ENCODE measurements at places on chromosomes 5 and 9. TPM values are rescaled to one million over a fixed set of nuclear protein-coding genes. Genes with fewer than 3 reads are reported as not detected.

DNA sequence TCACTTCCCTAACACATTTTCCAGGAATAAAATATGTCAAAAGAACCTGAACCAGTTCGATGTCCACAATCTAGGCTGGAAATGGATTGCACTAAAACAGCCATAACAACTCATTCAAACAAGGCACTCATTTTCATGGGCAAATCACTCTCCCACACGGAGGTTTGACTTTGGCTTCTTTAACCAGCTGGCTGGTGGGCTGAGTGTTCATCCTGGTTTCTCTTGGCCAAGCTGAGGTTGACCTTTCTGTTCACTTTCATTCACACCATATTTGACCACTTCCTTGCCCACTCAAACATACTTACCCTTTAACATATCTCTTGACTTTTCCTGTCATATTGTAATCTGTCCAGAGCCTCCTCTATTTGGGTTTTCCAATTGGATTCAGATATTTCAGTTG, 5.4 kb downstream of the IL7R start:
- no peak for DNase-seq

DNA sequence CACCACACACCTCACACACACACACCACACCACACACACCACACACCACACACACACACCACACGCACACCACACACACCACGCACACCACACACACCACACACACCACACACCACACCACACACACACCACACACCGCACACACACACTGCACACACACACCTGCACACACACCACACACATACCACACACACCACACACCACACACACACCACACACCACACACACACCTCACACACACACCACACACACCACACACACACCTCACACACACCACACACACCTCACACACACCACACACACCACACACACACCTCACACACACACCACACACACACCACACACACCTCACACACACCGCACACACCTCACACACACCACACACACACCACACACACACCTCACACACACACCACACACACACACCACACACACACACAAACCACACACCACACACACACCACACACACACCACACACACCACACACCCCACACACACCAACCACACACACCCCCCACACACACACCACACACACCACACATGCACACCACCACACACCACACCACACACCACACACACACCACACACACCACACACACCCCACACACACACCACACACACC, 73.7 kb downstream of the ARHGEF37 start:
- no peak for DNase-seq

DNA sequence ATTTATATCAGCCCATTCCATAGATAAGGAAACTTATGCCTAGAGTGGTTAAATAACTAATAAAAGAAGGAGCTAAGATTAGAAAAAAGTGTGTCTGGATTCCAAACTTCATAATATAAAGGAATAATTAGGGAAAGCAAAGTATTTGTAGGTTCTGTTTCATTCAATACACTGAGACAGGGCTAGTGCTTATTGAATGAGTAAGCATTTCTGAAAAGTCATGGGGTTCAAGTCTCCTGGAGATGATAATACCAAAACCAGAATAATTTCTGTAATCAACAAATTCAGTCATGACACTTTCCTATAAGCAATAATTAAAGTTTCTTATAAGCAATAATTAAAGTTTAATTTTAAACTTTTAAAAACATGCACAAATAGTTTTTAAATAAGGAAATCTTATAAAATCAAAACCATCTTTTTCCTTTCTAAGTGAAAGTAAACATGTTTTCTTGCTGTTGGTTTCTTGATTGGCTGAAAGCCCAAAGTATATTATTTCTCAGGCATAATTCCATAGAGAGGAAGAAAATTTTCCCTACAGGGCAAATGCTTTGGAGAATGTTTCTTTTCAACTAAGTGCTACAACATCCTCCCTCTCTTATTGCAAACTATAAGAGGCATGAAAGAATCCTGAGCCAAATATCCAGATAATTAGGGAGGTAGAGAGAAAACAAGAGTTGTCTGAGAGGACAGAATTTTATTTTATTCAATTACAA, 510.2 kb downstream of the PRELID2 start:
- DNase-seq, result no peak

GRCh38 chr5:72531496-72532190, 24.4 kb upstream of the ZNF366 start:
- no peak for DNase-seq

GRCh38 chr5:124461941-124462340, 284.5 kb downstream of the ZNF608 start:
- DNase-seq, result no peak

DNA sequence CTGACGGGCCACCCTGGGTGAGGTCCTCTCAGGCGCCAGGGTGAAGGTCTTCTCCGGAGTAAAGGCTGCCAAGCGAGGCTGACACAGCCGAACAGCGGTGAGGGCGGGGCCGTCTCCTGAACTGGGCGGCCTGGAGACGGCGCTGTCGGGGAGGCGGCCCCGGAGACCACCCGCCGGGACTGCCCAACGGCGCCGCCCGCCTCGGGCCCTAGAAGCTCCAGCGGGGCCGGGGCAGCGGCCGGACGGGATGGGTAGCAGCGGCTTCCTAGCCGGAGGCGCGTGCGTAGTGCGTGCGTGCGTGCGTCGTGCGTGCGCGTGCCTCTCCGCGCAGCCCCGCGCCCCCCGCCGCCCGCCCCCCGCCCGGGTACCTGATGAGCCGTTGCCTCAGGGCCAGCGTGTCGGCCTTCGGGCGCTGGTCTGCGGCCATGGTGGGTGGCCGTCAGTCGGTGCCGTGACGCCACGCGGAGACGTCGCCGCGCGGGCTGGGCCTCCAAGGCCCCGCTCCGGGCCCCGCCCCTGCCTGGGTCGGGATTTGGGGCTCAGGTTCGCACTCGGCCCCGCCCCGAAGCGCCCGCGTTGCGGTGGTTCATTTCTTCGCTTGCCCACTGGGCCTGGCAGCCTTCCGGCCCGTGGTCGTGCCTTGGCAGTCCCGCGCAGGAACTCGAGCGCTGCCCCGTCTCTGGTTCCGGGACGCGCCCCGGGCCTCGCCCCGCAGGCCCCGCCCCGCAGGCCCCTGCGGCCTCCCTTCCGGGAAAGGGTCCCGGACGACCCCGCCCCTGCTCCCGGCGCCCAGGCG, at the start of gene PHYKPL:
Gene PHYKPL (minus strand): TSS at position 679 of the 796 bp plus-strand sequence. CDS start 252 bp downstream, at position 427.
- peak; percentile 64 for DNase-seq

GRCh38 chr9:119526698-119527097, 157.5 kb upstream of the BRINP1 start:
- no peak for DNase-seq

COL5A1 gene
- 2.1 TPM for total RNA-seq

DNA sequence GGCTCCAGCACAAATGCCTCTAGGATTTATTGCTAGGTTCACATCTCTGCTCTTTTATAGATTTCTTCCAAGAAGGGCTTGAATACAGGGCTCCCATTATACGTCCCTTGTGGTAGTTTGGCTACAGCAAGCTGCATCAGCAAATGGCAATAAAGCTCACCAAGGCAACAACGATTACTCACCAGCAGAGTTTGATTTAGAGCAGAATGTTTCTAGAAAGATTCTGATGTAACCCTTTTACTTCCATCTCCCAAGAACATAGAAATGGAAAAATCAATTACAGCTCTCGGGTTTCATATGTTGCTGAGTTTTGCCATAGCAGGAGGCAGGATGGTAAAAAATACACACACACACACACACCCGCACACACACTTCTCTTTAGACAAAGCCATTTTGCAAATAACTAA, 124.2 kb upstream of the TNPO1 start:
- DNase-seq, result no peak

EGR1 gene
- total RNA-seq, result 10.6 TPM

- DNase-seq, result peak; percentile 71
Observed at GRCh38 chr5:50302815-50303490, 138.1 kb downstream of the EMB start.

FUT7 gene
- not detected for total RNA-seq

GRCh38 chr9:19432473-19432872, 23.7 kb downstream of the ACER2 start:
- DNase-seq, result no peak

- DNase-seq, result no peak
Observed at GRCh38 chr5:65854925-65855324, 71.5 kb upstream of the ERBIN start.

- DNase-seq, result no peak
Observed at GRCh38 chr9:16833296-16833835, 37.1 kb downstream of the BNC2 start.

AP3B1 gene
- 53.8 TPM for total RNA-seq

DNA sequence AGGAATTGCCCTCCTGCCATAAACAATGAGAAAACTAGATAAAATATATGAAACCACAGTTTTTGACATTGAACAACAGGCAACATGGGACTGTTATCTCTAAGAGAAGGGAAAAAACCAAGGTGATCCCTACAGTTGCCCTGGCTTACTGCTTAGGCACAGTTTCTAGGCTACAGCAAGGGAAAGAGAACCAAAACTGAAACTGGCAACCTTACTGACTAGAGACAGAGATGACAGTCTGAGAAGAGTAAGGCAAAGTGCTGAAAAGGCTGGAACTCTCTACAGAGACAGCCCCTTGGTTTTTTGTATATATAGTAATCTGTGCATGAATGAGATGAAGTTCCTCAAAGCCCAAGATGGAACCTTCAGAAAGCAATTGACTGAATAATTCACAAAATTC, 36.2 kb upstream of the REEP2 start:
- no peak for DNase-seq

- DNase-seq, result no peak
Observed at GRCh38 chr9:4167079-4167671, 132.7 kb downstream of the GLIS3 start.

DNA sequence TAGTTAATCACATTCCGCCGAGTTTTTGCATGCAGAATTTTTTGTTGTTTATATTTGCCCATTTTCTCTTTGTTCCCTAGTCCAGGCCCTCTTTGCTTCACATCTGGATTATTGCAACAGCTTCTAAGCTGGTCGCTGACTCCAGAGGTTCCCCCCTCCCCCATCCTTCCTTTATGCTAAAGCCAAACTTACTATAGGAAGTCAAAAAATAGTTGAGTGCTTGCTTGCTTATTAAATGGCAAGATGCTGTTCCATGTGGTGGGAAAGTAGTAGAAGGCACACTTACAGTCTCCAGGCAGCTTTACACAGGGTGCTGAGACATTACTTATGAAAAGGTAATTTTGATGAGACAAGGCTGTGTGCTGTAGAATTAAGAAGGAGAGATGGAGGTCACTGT, 1.3 kb downstream of the ZBTB34 start:
- no peak for DNase-seq

GRCh38 chr5:110561510-110561909, 165.0 kb downstream of the TMEM232 start:
- DNase-seq, result no peak

- DNase-seq, result no peak
Observed at GRCh38 chr5:150352244-150353031, 5.1 kb upstream of the TCOF1 start.

GRCh38 chr5:159786901-159787691, 129.2 kb upstream of the ADRA1B start:
- DNase-seq, result no peak

AQP7 gene
- total RNA-seq, result not detected

DNA sequence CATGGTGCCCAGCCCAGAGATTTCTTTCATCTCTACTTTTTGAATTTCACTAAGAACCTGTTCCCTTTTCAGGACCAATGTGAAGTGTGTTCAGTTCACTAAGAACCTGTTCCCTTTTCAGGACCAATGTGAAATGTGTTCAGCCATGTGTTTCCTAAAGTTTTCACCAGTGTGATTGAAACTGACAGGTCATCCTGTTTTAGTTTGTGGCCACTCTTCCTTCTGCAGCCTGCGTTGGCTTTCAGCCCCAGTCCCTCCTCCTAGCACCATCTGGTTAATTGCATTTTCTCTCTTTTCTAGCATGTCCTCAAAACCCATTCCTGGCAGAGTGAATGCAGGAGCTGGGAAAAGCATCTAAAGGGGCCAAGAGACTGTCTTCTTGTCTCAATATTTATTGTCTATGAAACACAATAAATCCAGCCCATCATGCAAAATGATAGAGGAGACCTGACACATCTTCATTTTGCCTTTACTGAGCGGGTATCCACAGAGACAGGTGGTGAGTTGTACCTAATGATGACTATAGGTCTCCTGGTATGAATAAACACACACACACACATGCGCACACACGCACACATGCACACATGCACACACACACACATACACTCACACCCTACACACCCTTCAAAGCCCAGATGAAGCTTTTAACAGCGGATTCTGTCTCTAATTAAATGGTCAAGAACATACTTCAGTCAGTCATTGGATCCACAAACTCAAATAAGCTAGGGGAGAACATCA, 6.1 kb upstream of the PANK3 start:
- DNase-seq, result no peak

TMOD1 gene
- 1.9 TPM for total RNA-seq

DNA sequence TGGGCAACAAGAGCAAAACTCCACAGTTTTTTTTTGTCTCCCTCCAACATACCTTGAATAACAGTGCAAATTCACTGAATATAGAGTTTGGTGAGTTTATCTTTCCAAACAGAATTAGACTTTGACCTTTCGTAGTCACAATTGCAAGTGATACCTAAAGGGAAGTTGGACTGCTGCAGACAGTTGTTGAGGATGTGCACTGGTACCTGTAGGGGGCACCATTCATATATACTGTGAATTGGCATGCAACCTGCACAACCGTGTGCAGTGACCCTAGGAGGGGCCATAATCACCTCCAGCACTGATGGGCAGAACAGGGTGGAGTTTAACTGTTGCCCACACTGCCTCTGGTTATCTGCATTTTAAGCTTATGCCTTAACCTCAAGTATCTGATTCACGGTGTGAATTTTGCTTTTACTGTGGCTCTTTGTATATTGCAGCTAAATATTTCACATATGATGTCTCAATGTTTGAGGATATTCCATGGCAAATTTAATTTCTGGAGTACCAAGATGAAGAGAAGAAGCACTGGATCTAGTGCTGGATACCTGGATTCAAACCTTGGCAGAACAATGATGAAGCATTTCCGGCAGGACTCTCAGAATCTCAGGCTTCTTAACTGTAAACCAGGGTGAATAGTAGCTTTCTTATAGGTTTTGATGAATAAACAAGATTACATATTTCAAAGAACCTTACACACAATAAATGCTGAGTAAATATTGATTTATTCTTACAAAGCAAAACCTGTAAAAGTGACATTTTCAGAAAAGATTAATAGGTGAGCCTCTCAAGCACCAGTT, 144.3 kb downstream of the ACTBL2 start:
- peak; percentile 21 for DNase-seq

PHAX gene
- 46.8 TPM for total RNA-seq

DNA sequence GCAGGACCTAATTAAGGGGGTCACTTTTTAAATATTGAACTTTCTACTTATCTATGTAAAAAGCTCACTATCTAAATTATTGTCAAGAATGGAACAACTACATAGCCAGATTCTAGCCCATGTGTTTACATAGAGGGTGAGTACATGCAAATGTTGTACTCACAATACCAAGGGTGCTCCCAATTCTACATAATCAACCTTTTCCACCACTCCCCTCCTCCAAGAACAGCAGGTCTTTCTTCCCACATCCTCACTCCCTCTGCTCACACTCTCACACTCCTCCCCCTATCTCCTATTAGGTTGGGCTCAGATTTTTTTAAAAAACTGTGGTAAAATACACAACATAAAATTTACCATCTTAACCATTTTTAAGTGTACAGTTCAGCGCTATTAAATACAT, 325.4 kb downstream of the ARL15 start:
- no peak for DNase-seq
